ENCODE measurements at places on chromosomes 2 and 18.
A peak's percentile ranks its signal among the peaks of the same experiment; 100 is the strongest.

DNA sequence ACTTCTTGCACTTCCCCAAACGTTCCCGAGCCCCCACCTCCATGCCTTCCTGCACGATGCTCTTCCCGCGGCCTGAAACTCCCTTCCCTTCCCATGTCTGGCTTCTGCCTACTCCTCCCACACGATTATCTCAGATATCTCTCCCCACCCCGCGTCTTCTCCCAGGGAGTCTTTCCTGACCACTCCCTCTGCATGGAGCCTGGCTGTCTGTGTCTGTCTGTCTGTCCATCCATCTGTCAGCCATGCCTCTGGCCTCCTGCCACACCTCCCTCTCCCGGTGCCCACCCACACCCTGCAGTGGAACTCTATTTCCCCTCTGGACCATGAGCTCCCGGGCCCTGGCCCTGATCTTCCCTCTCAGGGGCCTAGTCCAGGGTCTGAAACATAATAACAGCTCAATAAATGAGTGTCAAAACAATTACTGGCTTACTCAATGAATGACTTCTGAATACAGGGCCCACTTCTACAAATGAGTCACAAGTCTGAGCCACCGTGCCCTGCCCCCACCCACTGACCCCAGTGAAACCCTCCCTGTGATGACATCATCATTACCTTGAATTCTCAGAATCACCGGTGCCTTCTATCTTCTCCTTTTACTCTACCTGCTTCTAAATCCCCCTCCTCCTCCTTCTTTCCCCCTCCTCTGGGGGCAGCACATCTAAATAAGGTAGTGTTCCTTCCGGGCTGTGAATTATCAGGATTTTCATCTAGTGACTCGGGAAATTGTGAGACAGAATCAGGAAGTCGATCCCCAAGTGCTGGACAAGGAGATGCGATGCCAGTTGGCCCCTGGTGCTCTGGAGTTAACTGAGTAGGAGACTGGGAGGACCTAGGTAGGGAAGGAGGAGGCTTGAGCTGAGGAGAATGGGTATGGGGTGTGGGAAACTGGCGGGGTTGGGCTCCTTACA is 46.1 kb upstream of the PLB1 start:
- no peak for DNase-seq

GRCh38 chr2:127465258-127465657 is 47.0 kb downstream of the PROC start:
- DNase-seq = no peak

DNA sequence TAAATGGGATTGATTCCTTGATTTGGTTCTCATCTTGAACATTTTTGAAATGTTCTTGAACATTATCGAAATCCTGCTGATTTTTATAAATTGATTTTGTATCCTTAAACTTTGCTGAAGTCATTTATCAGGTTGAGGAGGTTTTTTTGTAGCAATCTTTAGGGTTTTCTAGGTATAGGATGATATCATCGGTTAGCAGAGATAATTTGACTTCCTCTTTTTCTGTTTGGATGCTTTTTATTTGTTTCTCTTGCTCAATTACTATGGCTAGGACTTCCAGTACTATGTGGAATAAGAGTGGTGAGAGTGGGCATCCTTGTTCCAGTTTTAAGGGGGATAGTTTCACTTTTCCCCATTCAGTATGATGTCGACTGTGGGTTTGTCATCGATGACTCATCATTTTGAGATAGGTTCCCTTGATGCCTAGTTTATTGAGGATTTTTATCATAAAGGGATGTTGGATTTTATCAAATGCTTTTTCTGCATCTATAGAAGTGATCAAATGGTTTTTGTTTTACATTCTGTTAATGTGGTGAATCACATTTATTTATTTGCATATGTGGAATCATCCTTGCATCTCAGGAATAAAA is 201.5 kb upstream of the ZSWIM2 start:
- DNase-seq = no peak

GRCh38 chr2:48715042-48715899 is 40.3 kb downstream of the LHCGR start:
- DNase-seq = no peak

- DNase-seq = no peak
These were observed 144.9 kb upstream of the ERBB4 start for GRCh38 chr2:212683346-212684097.

DNA sequence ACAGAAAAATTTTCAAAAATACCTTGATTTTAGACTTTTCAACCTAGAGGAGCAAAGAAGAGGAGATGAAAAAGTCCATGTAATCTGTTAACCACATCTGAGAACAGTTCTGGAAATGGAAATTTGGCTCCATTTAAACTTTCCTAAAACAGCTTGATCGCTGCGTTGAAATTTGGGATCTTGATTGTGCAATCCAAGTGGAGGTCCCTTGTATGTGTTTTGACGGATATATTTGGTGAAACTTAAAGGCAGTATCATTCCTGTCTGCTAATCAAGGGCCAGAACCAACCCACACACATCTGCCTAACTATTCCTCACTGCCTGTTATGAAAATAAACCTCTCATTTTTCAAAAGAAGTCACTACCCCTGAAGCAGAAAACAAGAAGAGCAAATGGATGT is 46.6 kb downstream of the SPATS2L start:
- no peak for DNase-seq

- no peak for DNase-seq
These were observed 47.7 kb upstream of the WDR75 start for GRCh38 chr2:189393440-189394111.

- DNase-seq = no peak
These were observed 155.6 kb downstream of the TSN start for GRCh38 chr2:121911036-121911435.

DNA sequence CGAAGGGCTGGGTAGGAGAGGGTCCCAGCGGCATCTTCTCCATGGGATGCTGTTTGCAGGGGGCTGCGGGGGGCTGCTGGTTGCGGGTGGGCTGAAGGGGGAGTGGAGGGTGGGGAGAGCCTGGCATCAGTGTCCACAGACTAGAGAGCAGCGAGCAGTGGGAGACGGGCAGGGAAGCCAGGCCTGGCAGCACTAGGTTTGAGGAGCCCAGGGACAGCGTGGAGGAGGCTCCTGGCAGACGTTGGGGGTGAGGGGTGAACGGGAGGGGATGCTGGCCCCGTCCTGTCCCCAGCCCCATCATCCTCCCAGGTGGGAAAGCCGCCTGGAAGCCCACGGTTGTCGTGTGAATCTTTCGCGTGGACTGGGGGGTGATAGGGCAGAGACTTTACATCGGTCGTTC is 48.2 kb upstream of the TFCP2L1 start:
- DNase-seq = no peak

- no peak for DNase-seq
These were observed 422.7 kb upstream of the TNP1 start for GRCh38 chr2:217282531-217282930.

GRCh38 chr2:237474931-237475703 is 11.9 kb upstream of the MLPH start:
- peak; percentile 92 for DNase-seq

GRCh38 chr18:27181726-27182125 is 3.4 kb downstream of the CHST9 start:
- no peak for DNase-seq

GRCh38 chr18:63590373-63590772 is 3.2 kb downstream of the SERPINB13 start:
- DNase-seq = no peak

GRCh38 chr2:162058973-162059668 is 14.9 kb downstream of the DPP4 start:
- peak; percentile 41 for DNase-seq

DNA sequence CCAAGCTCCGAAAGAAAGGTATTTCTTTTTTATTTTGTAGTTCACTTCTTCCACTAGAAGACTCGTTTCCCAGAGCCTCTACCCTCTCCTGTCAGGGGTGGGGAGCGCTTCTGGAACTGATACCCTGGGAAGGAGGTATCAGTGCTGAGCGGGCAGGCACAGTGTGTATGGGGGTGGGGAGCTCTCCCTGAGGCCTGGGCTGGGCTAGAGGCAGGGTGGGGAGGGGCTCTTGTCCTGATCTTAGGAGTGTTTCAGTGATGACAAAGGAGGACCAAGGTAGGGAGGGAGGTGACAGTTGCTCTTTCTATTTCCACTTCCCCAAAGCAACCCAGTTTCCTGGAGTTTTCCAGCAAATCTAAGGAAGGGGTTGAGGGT is 65.4 kb downstream of the ARHGAP25 start:
- DNase-seq = no peak

DNA sequence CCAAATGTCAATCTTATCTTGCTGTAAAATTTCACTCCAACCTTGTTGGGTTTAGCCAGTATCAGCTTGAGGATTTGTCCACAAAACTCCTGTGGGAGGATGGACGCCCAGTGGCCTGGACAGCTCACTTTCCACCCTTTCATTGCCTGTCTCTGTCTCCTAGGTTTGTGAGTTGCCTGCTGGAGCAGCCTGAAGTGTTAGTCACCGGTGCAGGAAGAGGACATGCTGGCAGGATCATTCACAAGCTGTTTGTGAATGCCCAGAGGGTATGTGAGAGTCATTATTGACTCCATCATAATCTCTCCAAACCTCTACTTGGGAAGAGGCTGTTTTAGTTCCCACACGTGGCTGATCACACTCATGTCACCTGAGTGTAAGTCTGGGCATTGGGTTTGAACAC is 112.3 kb downstream of the RAB3GAP1 start:
- DNase-seq = no peak

GRCh38 chr2:190978389-190979053 is 35.5 kb downstream of the STAT1 start:
- DNase-seq = no peak

DNA sequence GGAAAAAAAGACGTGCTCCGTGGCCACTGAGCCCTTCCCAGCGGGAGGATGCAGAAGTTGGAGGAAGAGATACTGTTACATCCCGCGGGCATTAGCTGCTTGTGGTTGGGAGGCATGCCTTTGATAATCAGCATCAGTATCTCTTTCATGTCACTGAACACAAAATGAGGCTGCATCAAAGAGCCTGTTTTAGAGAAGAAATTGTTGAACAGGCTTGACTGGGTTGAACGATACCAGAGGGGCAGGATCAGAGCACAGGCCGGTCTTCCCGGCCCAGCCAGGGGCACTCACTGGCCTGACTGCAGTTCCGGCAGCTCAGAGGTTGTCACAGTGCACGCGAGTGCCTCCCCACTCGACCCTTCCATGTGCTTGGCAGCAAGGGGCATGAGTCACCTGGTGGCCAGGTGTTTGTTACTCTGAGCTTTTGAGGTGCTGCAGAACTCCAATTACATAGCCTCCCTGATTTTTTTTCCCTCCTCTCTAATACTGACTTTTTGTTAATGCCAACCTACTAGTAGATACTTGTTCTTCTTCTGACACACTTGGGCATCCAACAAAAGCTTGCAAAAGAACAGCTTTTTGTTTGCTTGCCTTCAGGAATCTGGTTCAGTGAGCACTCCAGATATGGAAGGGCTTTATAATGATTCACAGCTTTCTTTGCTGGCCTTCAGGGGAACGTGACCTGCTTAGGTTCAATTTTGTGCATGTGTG is 121.6 kb downstream of the VAPA start:
- DNase-seq = no peak

- DNase-seq = no peak
These were observed 1064.8 kb downstream of the SUCLG1 start for GRCh38 chr2:83394134-83394904.

- no peak for DNase-seq
These were observed 274.9 kb upstream of the LRRTM4 start for GRCh38 chr2:77797088-77797487.

DNA sequence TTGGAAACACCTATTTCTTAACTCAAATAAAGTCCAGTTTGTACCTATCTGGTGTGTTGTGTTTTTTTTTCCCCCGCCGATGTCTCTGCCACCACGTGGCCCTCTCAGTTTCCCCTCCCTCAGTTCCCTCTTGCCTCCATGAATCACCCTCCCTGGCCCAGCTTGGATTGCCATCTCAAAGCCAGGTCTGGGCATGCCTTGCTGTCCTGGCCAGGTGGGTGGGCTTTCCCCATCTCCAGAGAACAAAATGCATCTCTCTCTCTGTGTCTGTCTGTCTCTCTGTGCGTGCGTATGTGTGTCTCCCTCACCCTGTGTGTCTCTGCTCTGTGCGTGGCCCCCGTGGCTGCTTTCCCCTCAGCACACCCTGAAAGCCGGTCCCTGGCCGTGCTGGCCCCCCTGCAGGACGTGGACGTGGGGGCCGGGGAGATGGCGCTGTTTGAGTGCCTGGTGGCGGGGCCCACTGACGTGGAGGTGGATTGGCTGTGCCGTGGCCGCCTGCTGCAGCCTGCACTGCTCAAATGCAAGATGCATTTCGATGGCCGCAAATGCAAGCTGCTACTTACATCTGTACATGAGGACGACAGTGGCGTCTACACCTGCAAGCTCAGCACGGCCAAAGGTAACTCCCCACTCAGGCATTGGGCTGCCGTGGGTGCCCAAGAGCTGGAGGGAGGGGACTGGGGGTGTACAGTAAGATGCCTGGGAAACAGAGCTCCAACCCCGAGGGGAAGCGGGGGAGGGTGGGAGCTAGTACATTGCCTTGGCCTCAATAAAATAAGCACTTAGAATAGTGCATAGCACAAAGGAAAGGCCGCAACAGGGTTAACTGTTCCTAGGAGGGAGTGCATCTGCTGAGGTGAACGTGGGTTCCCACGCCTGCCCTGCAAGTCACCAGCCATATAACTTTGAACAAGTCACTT is 31.6 kb upstream of the GMPPA start:
- no peak for DNase-seq

- DNase-seq = peak; percentile 65
These were observed 230.2 kb upstream of the TNP1 start for GRCh38 chr2:217090024-217090473.

GRCh38 chr2:121755237-121756111 is at the start of gene TSN:
TSS of gene TSN (plus strand) at chr2:121755651. CDS start at chr2:121755780, 129 bp downstream.
- peak; percentile 96 for DNase-seq

DNA sequence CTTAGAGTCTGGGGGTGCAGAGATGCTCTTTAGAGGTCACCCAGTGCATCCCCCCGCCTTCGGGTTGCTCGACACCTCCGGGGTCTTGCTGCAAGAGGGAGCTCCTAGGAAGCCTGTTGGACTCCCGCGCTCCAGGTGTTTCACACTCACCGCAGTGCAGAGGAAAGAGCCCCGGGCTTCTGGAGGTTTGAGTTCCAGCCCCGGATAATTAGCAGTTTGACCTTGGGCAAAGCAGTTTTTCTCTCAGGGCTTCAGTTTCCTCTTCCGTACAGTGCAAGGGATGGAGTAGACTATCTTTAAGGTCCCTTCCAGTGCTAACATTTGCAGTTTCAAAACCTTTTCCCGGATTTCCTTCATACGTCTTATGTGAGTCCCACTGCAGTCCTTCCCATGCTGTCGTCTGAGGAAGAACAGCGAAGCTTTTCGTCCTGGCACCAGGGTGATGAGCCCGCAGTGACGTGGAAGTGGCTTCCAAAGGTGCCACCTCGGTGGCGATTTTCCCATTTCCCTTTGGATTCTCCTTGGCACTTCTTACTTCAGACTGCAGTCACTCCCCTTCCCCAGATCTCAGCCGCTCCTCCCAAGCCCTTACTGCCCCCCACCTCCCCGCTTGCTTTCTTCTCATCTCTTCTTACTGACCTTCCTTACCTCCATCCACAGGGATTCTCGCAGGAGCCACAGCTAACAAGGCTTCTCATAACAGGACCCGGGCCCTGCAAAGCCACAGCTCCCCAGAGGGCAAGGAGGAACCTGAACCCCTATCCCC is 585 bp downstream of the PNKD start:
- DNase-seq = no peak

- DNase-seq = no peak
These were observed 1.4 kb downstream of the VRK2 start for GRCh38 chr2:58047961-58048360.
